ENCODE measurements at places on chromosomes 11 and 22. TPM values are rescaled to one million over a fixed set of nuclear protein-coding genes. Genes with fewer than 3 reads are reported as not detected.

The APOA4 gene
- total RNA-seq, result not detected

The DAGLA gene
- 1.3 TPM for total RNA-seq

- no peaks in the 10 kb centered on the region for H3K27me3 ChIP-seq
- no peak for DNase-seq
- no peak overlapping the region for H3K27ac ChIP-seq
- H3K4me3 ChIP-seq, result no peak overlapping the region
- H3K4me1 ChIP-seq, result no peaks in the 10 kb centered on the region
Observed at GRCh38 chr11:105298630-105299029, 159.1 kb upstream of the CARD18 start.

DNA sequence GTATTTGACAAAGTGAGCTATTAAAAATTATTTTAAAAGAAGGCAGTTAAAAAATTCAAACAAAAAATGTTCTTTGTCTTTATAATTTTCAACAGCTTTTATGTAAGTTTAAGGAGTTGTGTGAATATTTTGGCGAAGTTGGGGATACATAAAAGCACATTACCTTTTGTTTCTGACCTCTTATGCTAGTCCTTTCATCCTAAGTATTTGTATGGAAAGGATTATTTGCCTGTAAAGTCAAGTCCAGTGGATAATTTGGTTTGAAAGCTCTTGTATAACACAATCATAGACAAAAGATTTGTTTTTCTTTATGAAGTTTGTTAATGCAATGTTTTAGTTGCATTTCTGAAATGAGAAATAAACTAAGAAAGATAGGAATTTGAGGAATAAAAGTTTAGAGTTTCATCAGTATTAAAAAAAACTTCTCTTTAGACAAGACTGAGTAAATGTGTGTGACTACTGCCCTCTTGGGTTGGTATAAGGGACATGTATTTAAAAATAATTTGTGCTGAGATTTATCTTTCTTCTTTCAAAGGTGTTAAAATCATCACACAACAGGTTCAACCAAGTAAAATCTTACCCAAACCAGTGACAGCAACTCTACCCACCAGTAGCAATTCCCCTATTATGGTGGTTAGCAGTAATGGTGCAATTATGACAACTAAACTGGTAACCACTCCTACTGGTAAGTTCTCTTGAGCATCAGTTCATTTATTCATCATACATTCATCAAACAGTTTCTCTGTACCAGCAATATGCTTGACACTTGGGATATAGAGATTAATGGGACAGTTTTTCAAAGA, 68.2 kb downstream of the EMSY start:
- no peak overlapping the region for H3K27ac ChIP-seq
- no peak overlapping the region for H3K4me3 ChIP-seq
- peaks cover 13% of the 10 kb centered on the region for H3K4me1 ChIP-seq
- no peaks in the 10 kb centered on the region for H3K36me3 ChIP-seq
- DNase-seq, result peak; percentile 31
- no peaks in the 10 kb centered on the region for H3K27me3 ChIP-seq

The ARHGAP8 gene
- total RNA-seq, result 62.8 TPM

Data from GM23338 (cell line).